ENCODE measurements at places on chromosomes 16 and 17.

DNA sequence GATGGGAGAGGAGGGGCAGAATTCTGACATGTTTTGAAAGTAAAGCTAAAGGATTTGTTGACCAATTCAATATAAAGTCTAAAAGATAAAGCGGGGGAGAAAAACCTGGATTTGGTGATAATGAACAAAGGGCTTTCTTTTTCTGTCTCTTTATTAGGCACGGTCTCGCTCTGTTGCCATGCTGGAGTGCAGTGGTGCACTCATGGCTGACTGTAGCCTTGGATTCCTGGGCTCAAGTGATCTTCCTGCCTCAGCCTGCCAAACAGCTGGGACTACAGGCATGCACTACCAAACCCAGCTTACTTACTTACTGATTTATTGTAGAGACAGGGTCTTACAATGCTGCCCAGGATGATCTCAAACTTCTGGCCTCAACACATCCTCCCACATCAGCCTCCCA, 7.5 kb downstream of the CDR2 start:
- DNase-seq: no peak

GRCh38 chr17:2157675-2158395, 102.9 kb downstream of the HIC1 start:
- DNase-seq: no peak

DNA sequence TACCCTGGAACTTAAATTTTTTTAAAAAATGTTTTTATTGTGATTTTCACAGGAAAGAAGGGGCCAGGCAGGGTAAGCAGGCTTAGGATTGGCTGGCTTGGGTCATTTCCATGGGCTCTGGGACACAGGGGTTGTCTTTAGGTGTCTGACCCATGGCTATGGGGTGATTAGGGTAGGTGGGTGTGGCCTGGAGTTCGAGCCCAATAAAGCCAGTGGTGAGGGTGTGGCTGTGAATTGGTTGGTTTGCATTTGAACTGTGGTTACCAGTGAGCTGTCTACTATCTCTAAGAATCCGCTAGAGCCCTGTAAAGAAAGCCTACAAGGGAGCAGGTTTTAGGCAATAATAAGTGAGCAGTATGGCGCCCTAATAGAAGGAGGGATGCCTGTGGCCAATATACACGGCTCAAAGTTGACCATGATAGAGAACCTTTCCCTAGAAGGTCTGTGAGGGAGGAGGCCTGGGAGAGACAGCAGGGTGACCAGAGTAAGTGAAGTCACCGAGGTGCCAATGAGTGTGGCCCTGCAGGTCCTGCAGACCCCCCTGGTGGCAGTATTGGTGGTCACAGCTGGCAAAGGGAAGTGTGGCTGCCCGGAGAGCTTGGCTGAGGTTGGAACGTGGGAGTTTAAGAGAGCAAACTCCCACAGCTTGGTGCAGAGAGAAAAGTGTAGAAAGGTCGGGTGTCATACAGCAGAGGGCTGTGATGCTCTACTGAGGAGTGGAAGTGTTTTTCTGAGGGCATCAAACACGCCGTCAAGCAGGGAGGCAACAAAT, 454.0 kb downstream of the WWOX start:
- DNase-seq: no peak

DNA sequence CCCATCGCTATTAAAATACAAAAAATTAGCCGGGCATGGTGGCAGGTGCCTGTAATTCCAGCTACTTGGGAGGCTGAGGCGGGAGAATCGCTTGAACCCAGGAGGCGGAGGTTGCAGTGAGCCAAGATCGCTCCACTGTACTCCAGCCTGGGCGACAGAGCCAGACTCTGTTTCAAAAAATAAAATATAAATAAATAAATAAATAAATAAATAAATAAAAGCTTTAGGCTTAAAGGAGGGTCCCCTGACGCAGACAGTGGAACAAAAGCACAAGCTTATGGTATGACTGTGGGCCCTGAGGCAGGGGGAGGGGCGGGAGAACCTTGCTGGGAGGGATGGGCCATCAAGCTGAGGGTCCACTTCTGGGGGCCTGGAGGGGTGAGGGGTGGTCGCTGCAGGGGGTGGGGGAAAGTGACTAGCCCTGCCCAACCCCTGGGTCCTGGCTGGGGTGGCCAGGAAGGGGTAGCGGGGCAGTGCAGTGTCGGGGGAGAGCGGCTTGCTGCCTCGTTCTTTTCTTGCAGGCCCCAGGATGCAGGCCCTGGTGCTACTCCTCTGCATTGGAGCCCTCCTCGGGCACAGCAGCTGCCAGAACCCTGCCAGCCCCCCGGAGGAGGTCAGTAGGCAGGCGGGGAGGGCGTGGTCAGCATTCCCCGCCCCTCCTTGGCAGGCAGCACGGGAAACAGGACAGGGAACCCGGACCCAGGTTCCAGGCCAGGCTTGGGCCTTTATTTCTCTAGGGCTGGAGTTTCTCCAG, 4.7 kb downstream of the SERPINF1 start:
- no peak for DNase-seq

GRCh38 chr17:50638606-50638965, 3.9 kb downstream of the ABCC3 start:
- no peak for DNase-seq

DNA sequence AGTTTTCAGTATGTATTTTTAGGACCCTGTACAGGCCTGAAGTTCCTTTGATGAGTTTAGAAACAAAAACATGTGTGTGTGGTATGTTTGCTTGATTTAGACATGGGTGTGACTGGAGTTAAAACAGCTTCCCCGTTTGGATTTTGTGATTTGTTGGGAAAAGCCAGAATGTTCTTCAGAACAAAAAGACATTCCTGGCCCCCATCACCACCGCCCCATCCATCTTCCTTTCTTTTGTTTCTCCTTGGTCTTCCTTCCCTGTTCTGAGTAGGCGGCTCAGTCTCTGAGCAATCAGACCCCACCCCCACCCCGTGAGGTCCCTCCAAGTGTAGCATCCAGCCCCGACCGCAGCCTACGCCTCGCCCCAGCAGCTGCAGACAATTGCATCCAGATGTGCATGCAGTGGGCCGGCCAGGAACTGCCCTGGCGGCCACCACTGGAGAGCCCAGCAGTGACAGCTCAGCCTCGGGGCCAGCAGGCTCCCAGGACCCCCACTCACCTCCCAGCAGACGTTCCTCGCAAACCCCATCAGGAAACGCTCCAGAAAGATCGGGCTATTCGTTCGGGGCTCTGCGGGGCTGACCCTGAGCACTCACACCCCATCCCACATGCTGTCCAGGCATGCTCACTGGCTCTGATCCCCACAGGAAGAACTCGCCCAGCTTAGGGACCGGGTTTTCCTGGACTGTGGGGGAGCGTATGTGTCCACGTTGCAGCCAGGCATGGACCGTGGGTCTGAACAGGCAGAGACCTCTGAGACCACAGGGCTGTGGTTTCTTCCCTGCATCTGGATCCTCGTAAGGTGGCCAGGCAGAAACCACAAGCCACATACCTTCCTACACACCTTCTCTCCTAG, 99.8 kb upstream of the CDH5 start:
- no peak for DNase-seq

- DNase-seq: no peak
These were observed 36.6 kb upstream of the DNAH9 start for GRCh38 chr17:11561702-11562101.

- no peak for DNase-seq
These were observed 217.8 kb downstream of the ZFHX3 start for GRCh38 chr16:72829846-72830775.

All from stimulated activated CD8-positive, alpha-beta memory T cell treated with anti-CD3 and anti-CD28 coated beads, Interleukin-15, amount 100 ng/mL, for 48 hours (primary cell).